SJSA1 (cell line): ENCODE measurements at places on chromosomes 12 and 14. TPM values are rescaled to one million over a fixed set of nuclear protein-coding genes. Genes with fewer than 3 reads are reported as not detected.

DNA sequence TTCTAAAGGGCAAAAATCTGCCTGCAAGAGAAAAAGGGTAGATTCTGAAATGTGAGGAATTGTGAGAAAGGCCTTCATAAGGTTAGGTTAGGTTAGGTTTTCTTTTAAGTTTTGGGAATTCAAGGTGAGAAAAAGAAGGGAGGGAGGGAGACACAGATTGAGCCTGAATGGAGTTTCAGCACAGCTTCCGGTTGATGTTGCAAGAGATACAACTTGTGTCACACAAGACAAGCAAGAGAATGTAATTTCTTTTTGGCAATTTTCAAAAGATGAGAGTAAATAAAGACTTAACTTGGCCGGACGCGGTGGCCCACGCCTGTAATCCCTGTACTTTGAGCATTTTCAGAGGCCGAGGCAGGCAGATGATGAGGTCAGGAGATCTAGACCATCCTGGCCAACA lies 63.8 kb downstream of the CPSF2 start:
- no peaks in the 10 kb centered on the region for H3K27me3 ChIP-seq
- no peak overlapping the region for H3K4me3 ChIP-seq
- no peak for DNase-seq
- H3K36me3 ChIP-seq: no peaks in the 10 kb centered on the region

DNA sequence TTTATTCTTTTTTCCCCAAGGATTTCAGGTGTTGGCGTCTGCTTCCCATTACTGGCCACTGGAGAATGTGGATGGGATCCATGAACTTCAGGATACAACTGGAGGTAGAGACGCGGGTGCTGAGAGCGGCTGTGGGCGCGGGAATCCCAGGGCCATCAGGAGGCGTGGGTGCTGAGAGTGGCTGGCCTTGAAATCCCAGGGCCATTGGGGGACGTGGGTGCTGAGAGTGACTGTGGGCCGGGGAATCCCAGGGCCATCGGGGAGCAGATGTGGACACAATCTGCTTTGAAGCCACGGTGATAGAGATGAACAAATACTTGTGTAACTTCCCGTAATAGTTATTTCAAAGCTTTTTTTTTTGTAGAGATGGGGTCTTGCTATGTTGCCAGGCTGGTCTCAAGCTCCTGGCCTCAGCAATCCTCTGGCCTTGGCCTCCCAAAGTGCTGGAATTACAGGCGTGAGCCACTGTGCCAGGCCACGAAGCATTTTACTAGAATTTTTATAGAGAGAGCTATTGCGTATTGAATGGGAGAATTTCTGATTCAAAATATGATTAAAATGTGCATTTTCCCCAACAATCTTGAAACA lies 12.8 kb downstream of the ADGRD1 start:
- H3K4me3 ChIP-seq: no peak overlapping the region
- H3K36me3 ChIP-seq: no peaks in the 10 kb centered on the region
- no peaks in the 10 kb centered on the region for H3K27me3 ChIP-seq
- H3K4me1 ChIP-seq: no peaks in the 10 kb centered on the region
- no peak for DNase-seq

GRCh38 chr12:119391673-119392072 lies 57.1 kb downstream of the CCDC60 start:
- H3K27me3 ChIP-seq: no peaks in the 10 kb centered on the region
- H3K36me3 ChIP-seq: no peaks in the 10 kb centered on the region
- no peak overlapping the region for H3K27ac ChIP-seq
- no peak for DNase-seq

DNA sequence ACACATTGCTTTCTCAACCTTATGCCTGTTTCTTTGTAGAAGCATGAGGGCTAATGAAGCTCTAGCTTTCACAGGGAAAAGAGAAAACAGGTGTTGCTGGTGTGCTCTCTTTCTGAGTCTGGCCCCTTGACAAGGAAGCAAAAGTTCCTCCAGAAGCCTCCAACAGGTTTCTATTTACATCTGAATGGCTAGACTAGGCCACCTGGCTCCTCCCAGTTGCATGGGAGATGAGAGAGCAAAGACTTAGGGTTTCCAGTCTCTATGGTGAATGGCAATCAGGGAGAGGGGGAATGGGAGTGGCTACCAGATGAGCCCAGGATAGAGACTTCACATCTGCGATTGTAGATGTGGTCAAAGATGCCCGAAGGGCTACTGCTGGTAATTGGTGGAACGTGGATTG lies 138.1 kb upstream of the PLXNC1 start:
- no peaks in the 10 kb centered on the region for H3K27me3 ChIP-seq
- no peaks in the 10 kb centered on the region for H3K4me1 ChIP-seq
- H3K36me3 ChIP-seq: no peaks in the 10 kb centered on the region
- no peak overlapping the region for H3K4me3 ChIP-seq

- H3K4me3 ChIP-seq: no peak overlapping the region
- DNase-seq: no peak
- no peak overlapping the region for H3K27ac ChIP-seq
Observed at GRCh38 chr14:100540926-100541620, 46.1 kb downstream of the BEGAIN start.

DNA sequence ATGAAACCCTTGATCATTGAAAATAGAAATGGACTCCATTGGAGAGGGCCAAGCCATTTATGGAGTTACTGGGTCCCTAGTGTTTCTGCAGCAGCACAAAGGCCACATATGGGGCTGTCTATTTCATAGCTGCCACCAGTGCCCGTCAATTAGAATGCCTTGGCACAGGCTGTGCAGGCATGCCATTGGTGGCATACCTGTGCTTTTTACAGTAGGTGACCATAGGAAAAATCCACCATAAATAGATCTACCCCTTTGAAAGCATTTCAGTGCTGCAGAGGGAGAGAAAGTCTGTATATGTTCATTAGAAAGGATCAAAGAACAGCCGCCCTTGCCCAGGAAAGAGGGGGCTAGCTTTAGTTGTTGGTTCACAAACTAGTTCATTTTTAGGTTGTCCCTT lies 13.1 kb downstream of the MYBPC1 start:
- H3K4me3 ChIP-seq: no peak overlapping the region
- no peaks in the 10 kb centered on the region for H3K4me1 ChIP-seq
- no peaks in the 10 kb centered on the region for H3K27me3 ChIP-seq
- H3K27ac ChIP-seq: no peak overlapping the region
- no peaks in the 10 kb centered on the region for H3K36me3 ChIP-seq
- DNase-seq: no peak

DNA sequence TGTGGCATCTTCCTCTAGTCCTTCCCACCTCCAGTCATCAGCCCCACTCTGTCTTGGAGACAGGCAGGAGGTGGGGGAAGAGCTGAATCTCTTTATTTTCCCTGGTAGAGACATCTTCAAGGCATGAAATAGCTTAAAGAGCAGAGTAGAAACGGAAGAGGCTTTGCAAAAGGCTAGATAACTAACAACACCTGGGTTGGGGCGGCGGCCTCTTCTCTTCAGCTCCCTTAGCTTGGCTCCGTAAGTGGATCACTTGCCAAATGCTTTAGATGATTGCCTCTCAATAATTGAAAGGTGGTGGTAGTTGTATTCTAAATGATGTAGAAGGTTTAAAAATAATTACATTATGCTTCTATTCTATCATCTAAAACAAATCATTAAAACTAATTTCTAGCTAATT lies 36.1 kb downstream of the SSPN start:
- no peak for DNase-seq
- H3K36me3 ChIP-seq: peaks cover 6% of the 10 kb centered on the region; the same call in 1 of the 2 replicates
- no peaks in the 10 kb centered on the region for H3K27me3 ChIP-seq
- H3K4me1 ChIP-seq: peaks cover 7% of the 10 kb centered on the region
- no peak overlapping the region for H3K4me3 ChIP-seq
- H3K27ac ChIP-seq: no peak overlapping the region

The CEBPE gene
- not detected in 2 replicates for total RNA-seq

The PKP2 gene
- total RNA-seq: 28.6 and 29.9 TPM in 2 replicates
